KG1 (cell line): ENCODE measurements at places on chromosomes 16 and 17.

DNA sequence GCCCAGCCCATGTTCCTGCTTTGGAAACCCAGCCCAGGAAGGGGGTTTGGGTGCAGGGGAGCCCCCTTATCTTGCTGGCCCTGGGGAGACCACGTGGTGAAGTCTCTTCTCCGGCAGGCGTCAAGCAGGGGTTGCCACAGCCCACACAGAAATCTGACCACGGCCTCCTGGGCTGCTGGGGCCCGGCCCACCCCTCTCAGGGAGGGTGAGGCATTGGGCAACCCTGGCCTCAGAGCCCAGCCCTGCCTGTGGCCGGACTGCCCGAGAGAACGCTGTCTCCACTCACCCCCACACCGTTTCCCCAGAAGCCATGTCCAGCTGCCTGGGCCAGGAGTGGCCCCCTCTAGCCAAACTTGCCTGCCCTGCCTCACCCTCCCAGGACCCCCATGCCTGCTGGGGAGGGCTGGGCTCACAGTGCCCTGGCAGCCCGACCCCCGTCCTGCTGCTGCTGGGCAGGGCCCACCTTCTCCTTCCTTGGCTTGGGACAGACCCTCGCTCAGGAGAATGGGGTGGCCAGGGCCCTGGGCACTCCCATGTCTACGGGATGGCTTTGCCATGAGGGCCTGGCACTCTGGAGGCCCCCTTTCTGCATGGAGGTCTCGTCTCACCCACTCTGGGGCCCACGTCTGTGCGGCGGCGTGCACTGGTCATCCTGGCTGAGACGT, 6.7 kb downstream of the RPUSD1 start:
- DNase-seq: no peak

DNA sequence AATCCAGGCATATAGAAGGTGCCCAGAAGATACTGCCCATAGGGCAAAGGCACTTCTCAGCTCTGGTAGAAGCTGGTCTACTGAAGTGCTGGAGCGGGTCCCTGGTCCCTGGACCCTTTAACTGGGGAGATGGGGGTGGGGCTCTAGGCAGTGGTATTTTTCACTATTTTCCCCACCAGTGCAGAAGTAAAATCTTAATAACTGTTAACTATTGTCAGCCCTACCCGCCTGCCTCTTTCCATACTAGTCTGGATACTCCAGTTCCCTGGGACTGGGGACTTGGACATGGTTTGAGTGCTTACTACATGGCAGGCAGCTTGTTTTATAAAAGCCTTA, 24.6 kb downstream of the IGF2BP1 start:
- DNase-seq: no peak

GRCh38 chr16:84110527-84110926, 6.2 kb downstream of the MBTPS1 start:
- no peak for DNase-seq

DNA sequence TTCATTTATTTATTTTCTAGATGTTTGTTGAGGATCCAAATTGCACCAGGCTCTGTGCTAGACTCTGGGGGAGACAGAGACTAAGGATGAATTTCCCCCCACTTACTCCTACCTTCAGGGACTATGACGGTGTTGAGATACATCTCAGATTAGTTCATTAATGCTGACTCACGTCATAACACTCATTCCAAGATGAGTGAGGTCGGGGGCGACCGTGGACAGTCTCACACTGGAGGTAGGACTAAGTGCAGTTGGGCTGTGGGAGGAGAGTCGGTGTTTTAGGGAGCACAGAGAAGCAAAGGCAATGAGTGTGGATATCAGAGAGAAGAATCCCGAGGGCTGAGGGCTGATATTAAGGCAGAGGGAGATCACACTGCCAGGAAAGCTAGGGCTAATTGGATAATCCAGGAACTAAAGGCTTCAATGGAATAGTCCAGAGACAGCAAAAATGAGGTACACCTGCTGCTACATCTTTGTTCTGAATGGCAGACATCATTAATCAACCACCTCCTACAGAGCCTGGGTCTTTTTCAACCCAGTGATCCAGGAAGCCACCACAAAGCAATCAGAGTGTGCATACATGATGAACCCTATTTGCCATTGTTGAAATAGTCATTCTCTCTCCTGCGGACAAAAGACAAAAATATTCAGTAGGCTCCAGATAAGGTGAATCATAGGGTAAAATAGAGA, 38.6 kb upstream of the CACNG4 start:
- no peak for DNase-seq

DNA sequence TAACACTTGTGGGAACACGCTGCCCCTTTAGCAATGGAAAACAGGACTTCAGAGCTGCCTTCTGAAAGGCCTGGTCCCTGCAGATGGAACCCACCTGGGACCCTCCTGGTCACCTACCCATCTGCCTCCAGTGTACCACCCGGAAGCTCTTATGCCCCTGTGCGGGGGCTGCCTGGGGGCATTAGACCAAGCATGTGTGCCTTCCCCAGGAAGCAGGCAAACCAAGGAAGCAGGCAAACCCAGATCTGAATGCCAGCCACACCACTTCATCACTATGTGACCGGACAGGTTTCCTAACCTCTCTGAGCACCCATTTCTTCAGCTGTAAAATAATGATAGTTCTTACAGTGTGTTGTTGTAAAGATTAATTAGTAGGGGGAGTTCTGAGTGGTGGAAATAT, 20.8 kb upstream of the LRRC37A3 start:
- no peak for DNase-seq

GRCh38 chr16:1458977-1459341, 14.6 kb upstream of the CCDC154 start:
- DNase-seq: no peak

- DNase-seq: no peak
Measured at GRCh38 chr16:86222965-86223551, 287.3 kb upstream of the FOXF1 start.

GRCh38 chr17:10352893-10353292, 19.9 kb downstream of the MYH13 start:
- DNase-seq: no peak

- no peak for DNase-seq
Measured at GRCh38 chr17:30506481-30506880, 29.3 kb downstream of the GOSR1 start.

DNA sequence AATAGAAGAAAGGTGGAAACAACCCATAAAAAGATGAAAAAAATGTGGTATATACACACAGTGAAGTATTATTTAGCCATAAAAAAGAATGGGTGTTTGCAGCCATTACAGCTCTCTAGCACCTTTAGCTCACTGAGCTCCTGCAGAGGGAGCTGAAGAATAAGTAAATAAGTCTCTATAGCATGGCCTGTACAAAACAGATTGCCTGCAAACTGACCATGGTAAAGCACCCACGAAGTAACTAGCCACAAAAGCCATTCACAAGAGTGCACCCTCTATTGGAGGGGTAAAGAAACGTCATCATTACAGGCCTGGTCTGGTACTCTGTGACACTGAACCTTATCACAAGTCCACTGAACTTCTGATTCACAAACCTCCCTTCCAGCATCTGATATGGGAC, 76.3 kb downstream of the USP32 start:
- no peak for DNase-seq
